ENCODE measurements at places on chromosomes 4 and X. TPM values are rescaled to one million over a fixed set of nuclear protein-coding genes. Genes with fewer than 3 reads are reported as not detected.

The ESX1 gene
- polyA plus RNA-seq, result not detected

The ARL9 gene
- 0.63 TPM for polyA plus RNA-seq

The RTL9 gene
- 0.31 TPM for polyA plus RNA-seq

The AR gene
- 0.45 TPM for polyA plus RNA-seq

The MAP9 gene
- polyA plus RNA-seq, result 7.4 TPM

The RASSF6 gene
- polyA plus RNA-seq, result 17.4 TPM

The ERCC6L gene
- 2.4 TPM for polyA plus RNA-seq

The HSFX2 gene
- not detected for polyA plus RNA-seq

The SPANXN4 gene
- not detected for polyA plus RNA-seq

The MBNL3 gene
- polyA plus RNA-seq, result 16.4 TPM

The VEGFC gene
- 6.6 TPM for polyA plus RNA-seq

The CDS1 gene
- polyA plus RNA-seq, result 59.6 TPM

The MAGED4B gene
- polyA plus RNA-seq, result 102 TPM

The JAKMIP1 gene
- polyA plus RNA-seq, result 2.1 TPM

The FSTL5 gene
- polyA plus RNA-seq, result 7.0 TPM

GRCh38 chrX:119093991-119094735 is 21.4 kb downstream of the CT47C1 start:
- no peak for DNase-seq

- DNase-seq, result no peak
Observed at GRCh38 chr4:51840781-51841180, 2.2 kb upstream of the DCUN1D4 start.

GRCh38 chr4:10186228-10187214 is 69.9 kb upstream of the WDR1 start:
- DNase-seq, result no peak

GRCh38 chrX:15804563-15804962 is 14.3 kb downstream of the ZRSR2 start:
- no peak for DNase-seq

DNA sequence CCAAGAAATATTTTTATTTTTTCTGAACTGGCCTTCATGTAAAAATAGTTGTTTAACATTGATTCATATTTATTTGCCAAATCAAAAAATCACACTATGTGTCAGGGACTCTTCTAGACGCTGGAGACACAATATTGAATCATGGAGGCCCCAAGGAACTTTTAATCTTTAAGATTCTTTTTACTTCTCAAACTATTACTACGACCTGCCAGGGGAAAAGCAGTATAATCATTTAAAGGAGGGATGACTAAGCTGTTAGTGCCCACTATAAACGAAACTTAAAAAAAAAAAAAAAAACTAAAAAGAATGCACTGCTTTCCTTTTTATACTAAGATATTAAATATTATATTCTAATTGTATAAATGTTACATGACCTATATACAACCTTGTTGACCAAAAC is 84.7 kb downstream of the PPA2 start:
- DNase-seq, result no peak

DNA sequence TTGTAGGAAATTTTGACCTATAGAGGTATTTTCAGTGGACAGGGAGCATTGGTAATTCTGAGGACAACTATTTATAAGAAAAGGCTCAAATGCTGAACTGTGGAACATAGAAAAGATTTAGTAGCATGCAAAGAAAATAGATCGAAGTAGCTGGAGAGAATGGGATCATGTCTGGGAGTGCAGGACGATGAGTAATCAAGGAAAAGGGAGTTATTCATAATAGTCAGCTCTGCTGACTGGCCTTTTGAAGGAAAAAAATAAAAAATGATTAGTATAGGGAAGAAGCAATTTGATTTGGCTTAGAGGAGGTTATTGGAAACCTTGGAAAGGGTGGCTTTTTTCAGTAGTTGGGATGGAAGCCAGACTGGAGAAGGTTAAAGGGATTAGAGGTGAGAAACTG is 22.9 kb upstream of the ANK2 start:
- no peak for DNase-seq

GRCh38 chrX:130304587-130305368 is 34.9 kb upstream of the SLC25A14 start:
- DNase-seq, result no peak

DNA sequence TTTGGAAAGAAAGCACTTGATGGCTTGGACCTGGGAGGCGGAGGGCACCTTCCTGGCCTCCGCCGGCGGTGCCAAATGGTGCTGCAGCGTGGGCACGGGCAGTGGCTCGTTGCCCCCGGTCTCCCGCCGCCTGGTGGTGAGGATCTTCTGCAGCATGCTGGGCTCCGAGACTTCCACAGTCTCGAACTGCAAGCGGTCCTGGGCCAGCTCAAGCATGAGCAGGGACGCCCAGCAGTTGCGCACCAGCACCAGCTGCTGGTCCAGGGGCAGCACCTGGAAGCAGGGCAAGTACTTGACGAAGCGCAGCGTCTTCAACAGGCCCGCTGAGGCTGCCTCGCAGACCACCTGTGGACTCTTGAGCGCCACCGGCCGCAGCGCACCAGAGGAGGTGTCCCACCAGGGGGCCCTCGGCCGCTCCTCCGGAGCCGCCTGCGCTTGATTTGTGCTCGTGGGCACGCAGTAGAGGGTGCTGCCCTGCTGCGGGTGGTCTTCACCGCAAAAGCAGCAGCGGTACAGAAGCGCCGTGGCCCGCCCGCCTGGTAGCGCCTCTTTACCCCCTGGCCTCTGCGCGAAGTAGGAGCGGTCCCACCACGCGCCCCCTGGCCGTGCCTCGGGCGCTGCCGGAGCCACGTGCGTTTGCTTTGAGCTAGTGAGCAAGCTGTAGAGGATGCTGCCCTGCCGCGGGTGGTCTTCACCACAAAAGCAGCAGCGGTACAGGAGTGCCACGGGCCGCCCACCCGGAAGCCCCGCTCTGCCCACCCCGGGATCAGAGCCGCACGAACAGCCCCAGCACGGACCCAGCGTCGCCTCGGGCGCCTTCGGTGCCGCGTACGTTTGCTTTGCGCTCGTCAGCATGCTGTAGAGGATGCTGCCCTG is 689 bp downstream of the NR0B1 start:
- DNase-seq, result peak; percentile 4

DNA sequence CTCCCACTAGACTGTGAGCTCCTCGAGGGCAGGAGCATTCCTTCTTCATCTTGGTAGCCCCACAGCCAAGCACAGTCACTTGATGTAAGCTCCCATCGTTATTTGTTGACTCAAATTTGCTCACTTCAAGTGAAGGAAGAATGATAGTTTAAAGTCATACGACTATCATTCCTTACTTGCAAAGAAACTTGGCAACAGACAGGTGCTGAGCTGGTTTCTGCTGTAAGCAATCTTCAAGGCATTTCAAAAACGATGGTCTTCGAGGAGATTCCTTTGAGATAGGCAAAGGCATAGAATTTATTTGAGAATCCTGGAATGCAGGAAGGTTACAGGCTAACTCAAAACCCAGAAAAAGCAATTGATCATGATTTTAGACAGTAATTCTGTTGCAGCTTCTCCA is 64.8 kb downstream of the QDPR start:
- no peak for DNase-seq

- peak; percentile 1 for DNase-seq
Observed at GRCh38 chr4:161359491-161359890, 804.3 kb downstream of the FSTL5 start.

DNA sequence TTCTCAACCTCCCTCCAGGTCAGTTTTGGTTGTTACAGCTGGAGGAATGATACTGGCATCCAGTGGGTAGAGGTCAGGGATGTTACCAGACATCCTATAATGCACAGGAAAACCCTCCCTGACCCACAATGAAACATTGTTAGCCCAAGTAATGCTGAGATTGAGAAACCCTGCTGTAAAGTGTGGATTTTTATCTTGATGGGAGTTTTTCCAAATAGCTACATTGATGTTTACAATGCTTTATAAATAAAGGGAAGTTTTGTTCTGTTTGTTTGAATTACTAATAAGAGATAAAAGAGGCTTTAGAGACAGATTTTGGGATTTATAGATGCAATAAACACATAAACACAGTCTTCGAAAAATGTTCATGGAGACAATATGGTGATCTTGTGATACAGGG is 194.0 kb upstream of the NUDT6 start:
- DNase-seq, result no peak

GRCh38 chr4:1567519-1567807 is 116.7 kb downstream of the FAM53A start:
- no peak for DNase-seq

GRCh38 chrX:153670748-153671588 is 2.6 kb downstream of the PNCK start:
- no peak for DNase-seq

GRCh38 chrX:73855546-73855945 is 292.5 kb downstream of the CHIC1 start:
- DNase-seq, result peak; percentile 25

- no peak for DNase-seq
Observed at GRCh38 chrX:101677028-101677427, 17.4 kb upstream of the ARMCX2 start.

GRCh38 chr4:3472411-3473141 is 9.5 kb downstream of the DOK7 start:
- DNase-seq, result no peak

DNA sequence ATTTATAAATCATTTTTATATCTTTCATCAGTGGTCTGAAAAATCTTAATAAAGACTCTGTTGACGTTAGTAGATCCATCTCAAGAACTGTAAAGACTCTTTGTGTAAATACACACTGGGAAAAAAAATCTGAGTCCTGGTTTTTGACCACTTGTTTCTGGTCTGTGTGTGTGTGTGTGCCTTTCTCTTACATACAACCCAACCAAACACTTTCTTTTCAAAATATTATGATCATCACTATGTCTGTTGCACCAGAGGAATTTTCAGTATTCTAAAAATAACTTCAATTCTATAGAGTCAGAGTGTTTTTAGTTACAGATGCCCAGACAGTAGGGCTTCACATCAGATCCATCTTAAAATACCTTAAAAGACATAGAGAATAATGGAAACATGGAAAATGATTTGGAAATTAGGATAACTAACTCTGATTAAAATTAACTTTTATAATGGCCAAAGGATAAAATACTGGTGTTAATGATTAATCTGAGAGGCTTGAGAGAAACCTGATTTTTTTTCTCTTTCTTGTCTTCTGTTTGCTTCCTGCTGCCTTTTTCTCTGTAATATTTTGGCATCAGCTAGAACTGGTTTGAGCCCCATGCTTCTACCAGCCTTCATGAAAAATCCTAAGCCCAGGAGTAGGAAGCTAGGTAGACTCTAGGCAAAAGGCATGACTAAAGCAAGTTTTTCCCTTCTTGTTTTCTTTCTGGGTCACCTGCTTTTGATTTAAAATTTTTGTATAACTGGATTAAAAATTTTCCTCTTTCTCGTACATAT is 99.7 kb downstream of the ATXN3L start:
- no peak for DNase-seq

DNA sequence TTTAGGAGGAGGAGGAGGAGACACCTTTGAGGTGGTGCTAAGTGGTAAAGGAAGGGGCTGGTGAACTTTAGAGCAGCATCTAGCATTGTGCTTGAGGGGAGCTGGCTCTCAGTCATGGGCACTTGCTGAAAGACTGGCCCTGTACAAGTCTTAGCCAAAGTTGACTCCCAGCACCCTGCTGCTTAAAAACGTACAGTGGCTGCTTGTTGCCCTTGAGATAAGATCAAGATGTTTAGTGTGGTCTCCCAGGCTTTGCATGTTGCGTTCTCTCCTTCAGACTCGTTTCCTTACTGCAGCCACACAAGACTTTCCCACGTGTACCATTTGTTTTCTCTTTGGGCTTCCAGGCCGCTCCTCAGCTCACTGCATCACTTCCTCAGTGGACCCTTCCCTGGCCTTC is 1.8 kb downstream of the MED28 start:
- no peak for DNase-seq

DNA sequence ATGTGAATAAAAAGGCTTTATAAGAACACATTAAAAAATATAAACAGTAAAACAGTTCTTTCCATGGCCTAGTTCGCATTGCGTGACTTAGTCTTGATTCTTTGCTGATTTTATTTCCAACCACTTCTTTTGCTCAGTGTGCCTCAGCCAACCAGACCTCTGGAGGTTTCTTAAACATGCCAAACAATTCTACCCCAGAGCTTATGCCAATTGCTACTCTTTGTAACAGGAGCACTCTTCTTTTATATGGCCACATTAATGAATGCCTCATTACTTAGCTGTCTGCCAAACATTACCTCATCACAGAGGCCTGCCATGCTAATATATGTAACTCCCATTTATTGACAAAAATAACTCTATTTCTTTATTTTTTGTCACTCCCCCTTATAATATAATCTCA is 202.3 kb downstream of the NDST4 start:
- no peak for DNase-seq

- no peak for DNase-seq
Observed at GRCh38 chr4:8185930-8186329, 13.2 kb upstream of the SH3TC1 start.

DNA sequence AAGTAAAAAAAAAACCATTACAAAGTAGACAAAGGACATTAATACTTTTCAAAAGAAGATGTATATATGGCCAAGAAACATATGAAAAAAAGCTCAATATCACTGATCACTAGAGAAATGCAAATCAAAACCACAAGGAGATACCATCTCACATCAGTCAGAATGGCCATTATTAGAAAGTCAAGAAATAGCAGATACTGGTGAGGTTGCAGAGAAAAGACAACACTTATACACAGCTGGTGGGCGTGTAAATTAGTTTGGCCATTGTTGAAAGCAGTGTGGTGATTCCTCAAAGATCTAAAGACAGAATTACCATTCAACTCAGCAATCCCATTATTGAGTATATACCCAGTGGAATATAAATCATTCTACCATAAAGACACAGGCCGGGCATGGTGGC is 39.3 kb downstream of the TASL start:
- DNase-seq, result no peak

GRCh38 chr4:159395693-159396092 is 292.8 kb downstream of the RAPGEF2 start:
- no peak for DNase-seq

GRCh38 chr4:169032883-169033645 is 23.0 kb upstream of the CBR4 start:
- no peak for DNase-seq

- no peak for DNase-seq
Observed at GRCh38 chr4:137543648-137544047, 11.4 kb upstream of the PCDH18 start.

DNA sequence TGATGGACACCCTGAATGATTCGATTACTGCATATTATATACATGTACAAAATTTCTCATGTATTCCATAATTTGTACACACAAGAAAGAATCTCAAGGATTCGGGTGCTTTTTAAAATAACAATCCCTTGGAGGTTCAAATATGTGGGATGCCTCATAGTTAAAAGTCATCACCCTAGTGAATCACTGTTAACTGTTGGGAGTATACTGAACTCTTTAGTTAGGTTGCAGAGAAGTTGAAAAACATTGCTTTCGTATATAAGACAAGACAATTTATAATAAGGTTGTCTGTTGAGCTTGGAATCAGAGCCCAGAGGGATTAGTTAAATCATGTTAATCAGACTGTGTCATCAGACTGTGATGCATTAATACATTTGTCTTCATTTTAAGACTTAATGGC is 15.6 kb downstream of the DCK start:
- no peak for DNase-seq

- no peak for DNase-seq
Observed at GRCh38 chr4:16116493-16116990, 32.7 kb upstream of the PROM1 start.

DNA sequence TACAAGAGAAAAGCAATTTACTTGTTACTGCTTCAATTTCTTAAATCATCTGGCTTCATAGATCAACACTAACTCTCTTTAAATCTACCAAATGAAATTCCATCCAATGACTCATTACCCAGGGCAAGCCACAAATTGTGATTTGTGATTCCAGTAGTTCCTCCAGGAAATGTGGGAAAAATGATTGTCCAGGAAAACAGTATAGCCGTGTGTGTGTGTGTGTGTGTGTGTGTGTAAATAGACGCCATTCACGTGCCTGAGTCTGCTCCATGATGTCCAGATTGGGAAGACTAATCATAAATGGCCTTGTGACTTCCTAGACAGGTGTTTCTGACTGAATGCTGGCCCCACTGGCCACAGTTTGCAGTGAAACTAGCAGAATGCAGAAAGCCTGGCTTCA is 121.3 kb downstream of the HS6ST2 start:
- DNase-seq, result peak; percentile 7

All from large intestine (tissue), 12 donors.